ENCODE measurements at places on chromosomes 11 and 22.

GRCh38 chr22:24526191-24526590, 28.7 kb downstream of the GUCD1 start:
- no peak for DNase-seq

DNA sequence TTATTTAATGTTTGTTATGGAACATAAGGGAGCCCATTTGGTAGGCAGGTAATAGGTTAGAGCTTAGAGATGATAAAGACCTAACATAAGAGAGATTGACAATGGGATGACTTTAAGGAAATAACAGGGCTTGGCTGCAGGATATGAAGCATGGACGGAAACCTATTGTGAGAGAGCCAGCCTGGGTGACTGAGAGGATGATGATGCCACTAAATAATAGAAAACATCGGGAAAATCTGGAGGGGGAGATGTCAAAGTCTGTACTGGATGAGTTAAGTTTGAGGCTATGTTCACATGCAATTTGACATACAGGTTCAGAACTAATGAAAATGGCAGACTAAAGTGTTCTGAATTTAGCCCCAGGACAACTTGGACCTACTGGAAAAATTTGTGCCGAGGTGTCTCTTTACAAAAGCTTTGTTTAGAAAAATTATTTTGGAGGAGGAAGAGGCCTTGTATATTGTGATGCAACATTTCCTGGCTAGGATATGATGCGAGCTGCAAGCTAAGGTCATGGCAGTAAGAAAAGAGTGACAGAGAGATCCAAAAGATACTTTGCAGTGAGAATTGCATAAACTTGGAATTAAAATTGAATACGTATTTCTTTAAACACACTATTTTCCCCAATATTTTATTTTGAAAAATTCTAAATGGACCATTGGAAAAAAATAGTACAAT, 339.3 kb upstream of the PLET1 start:
- no peak for DNase-seq

DNA sequence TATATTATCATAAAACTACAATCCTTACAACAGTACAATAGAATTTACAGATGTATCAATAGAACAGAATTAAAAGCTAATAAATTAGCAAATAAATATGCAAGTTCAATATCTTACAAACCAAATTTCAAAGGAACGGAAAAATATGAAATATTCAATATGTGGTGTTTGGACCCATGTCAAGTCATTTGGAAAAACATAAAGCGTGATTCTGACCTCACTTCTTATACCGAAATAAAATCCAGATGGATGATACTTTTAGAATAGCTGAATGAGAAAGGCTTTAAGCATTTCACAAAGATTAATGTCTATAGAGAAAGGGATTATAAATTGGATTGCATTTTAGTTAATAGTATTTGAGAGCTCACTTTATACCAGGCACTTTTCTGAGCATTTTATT, 92.8 kb upstream of the TEAD1 start:
- DNase-seq = no peak

GRCh38 chr11:1832211-1832919, 2.4 kb upstream of the SYT8 start:
- no peak for DNase-seq

DNA sequence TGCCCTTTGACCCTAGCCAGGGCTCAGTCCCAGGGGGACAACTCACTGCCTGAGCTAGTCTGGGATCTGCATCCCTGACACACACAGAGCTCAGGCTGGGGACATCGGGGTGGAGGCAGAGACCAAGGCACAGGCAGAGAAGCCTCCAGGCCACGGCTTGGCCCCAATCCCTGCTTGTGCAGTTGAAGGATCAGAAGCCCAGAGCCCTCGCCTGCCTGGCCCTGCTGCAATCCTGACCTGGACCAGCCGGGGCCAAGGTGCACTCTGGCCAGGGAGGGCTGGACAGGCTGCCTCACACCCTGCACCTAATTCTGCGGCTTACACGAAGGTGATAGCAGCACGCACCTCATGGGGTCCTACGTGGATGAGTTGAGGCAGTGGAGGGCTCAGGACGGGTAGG, 34.6 kb downstream of the WNT7B start:
- DNase-seq = no peak

- DNase-seq = no peak
Measured at GRCh38 chr22:24554313-24555164, at the start of gene GUCD1. Gene GUCD1, minus strand, starts transcription at chr22:24555138. Its CDS starts 147 bp downstream, at chr22:24554991.

Measured in AG04450 (cell line).